ENCODE measurements at places on chromosomes 4 and X.

- DNase-seq = no peak
These were observed 50.9 kb downstream of the NFKB1 start for GRCh38 chr4:102551958-102552565.

GRCh38 chrX:40091691-40092421 is 5.9 kb downstream of the BCOR start:
- no peak for DNase-seq

DNA sequence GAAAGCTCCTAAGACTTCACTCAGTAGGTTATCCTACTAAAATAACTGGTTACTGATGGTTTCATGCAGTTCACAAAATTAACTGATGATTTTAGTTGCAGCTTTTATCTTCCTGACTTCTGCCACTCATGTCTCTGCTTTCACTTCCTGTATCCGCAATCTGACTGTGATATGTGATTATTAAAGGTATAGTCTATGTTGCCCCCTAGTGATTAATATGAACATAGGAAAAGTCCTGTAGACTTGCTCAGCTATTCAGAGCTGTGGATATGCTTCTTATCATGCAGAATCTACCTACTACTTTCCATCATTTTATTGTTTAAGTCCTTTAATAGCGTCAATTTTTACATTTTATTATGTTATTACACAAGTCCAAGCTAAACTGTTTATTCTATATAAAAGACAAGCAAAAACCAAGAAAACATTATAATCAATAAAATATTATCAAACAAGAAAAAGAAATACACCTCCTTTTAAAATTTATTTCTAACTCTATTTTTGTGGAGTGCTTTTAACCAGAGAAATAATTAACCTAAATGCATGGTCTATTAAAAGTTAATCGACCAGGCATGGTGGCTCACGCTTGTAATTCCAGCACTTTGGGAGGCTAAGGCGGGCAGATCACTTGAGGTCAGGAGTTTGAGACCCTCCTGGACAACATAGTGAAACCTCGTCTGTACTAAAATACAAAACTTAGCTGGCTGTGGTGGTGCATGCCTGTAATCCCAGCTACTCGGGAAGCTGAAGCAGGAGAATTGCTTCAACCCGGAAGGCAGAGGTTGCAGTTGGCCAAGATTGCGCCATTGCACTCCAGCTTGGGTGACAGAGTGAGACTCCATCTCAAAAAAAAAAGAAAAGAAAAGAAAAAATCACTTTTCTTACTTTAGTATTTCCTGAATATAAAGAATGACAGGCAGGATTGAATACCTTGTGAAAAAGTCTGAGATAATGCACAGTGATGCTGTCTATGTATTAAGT is 40.4 kb upstream of the TLR2 start:
- DNase-seq = peak; percentile 69

- DNase-seq = no peak
These were observed 67.5 kb downstream of the NEUROG2 start for GRCh38 chr4:112448306-112449132.

- DNase-seq = no peak
These were observed 456 bp downstream of the PPARGC1A start for GRCh38 chr4:23889391-23889790.

- DNase-seq = peak; percentile 82
These were observed 42.9 kb upstream of the HS3ST1 start for GRCh38 chr4:11471618-11472017.
